Endothelial cell of umbilical vein (primary cell): ENCODE measurements at places on chromosomes 16 and 17. TPM values are rescaled to one million over a fixed set of nuclear protein-coding genes. Genes with fewer than 3 reads are reported as not detected.

KRTAP16-1 gene
- total RNA-seq: not detected in 2 replicates

CDH11 gene
- 14.9 and 30.4 TPM in 2 replicates for total RNA-seq

KCNJ12 gene
- total RNA-seq: 0.44 and 0.51 TPM in 2 replicates

TEKT5 gene
- total RNA-seq: not detected in 2 replicates

EFCAB5 gene
- 0.40 and 0.44 TPM in 2 replicates for total RNA-seq

RSPRY1 gene
- total RNA-seq: 55.1 and 55.8 TPM in 2 replicates

PERCC1 gene
- total RNA-seq: not detected in 2 replicates

ACBD4 gene
- total RNA-seq: 6.7 and 7.5 TPM in 2 replicates

KRT40 gene
- total RNA-seq: not detected in 2 replicates

RAB37 gene
- 0.21 TPM in 1 of 2 replicates, not detected in the other for total RNA-seq

SMIM36 gene
- not detected in 2 replicates for total RNA-seq

ZSCAN10 gene
- not detected in 2 replicates for total RNA-seq

ERCC4 gene
- total RNA-seq: 15.1 and 17.1 TPM in 2 replicates

CPNE7 gene
- total RNA-seq: 1.5 and 2.0 TPM in 2 replicates

CD2BP2 gene
- total RNA-seq: 75.7 and 76.4 TPM in 2 replicates

KIF18B gene
- 48.4 and 50.3 TPM in 2 replicates for total RNA-seq

ACAP1 gene
- total RNA-seq: not detected in 2 replicates

TPSAB1 gene
- not detected in 2 replicates for total RNA-seq

ZG16 gene
- not detected in 2 replicates for total RNA-seq

TP53TG3C gene
- not detected in 2 replicates for total RNA-seq

SSTR5 gene
- total RNA-seq: 0.24 TPM in 1 of 2 replicates, not detected in the other

G6PC1 gene
- not detected in 2 replicates for total RNA-seq

SMIM22 gene
- total RNA-seq: not detected in 2 replicates

KCNH6 gene
- total RNA-seq: not detected in 2 replicates

PLA2G10 gene
- total RNA-seq: not detected in 2 replicates

GUCY2D gene
- total RNA-seq: not detected in 2 replicates

HOXB5 gene
- total RNA-seq: 7.3 and 8.5 TPM in 2 replicates

RNF227 gene
- 0.58 TPM in 2 replicates for total RNA-seq

C1QTNF8 gene
- not detected in 2 replicates for total RNA-seq

SLC16A11 gene
- 0.53 and 0.95 TPM in 2 replicates for total RNA-seq

KRTAP4-9 gene
- total RNA-seq: not detected in 2 replicates

MEOX1 gene
- total RNA-seq: 0.14 TPM in 1 of 2 replicates, not detected in the other

RTN4RL1 gene
- total RNA-seq: not detected in 2 replicates

NPIPB9 gene
- total RNA-seq: 1.7 TPM in 1 of 2 replicates, not detected in the other

SLC22A31 gene
- not detected in 2 replicates for total RNA-seq

KRT32 gene
- total RNA-seq: not detected in 2 replicates
